Right cardiac atrium (tissue), 5 donors: ENCODE measurements at places on chromosomes 16 and 17. TPM values are rescaled to one million over a fixed set of nuclear protein-coding genes. Genes with fewer than 3 reads are reported as not detected.

DNA sequence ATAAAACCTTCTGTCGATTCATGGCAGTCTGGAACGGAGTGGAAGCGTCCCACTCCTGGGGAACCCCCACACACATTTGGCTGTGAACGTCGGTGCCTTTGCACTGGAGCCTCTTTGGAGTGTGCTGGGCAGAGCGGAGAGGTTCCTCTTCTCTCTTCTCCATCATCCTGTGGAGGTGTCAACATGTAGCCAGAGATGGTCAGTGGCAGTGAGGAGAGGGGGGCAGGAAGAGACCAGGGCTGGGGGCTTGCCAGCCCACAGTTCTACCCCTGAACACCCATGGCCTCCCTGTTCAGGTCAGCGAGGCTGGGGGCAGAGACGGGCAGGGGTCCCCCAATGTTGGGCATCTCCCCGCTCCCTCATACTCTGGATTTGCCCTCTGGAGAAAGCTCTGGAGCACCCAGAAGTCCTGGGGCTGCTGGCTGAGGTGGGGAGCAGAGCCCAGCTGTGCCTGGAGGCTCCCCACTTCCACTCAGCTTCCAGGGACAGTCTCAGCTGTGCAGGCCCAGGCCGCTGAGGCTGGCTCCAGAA, 223.7 kb downstream of the SEC14L1 start:
- no peak for DNase-seq

Gene APOH
- 0.11 TPM for polyA plus RNA-seq

GRCh38 chr17:19673623-19674022, 25.1 kb downstream of the ALDH3A2 start:
- no peak for DNase-seq

- DNase-seq, result peak; percentile 70
Observed at GRCh38 chr17:81295676-81296381, 722 bp upstream of the SLC38A10 start.

- no peak for DNase-seq
Observed at GRCh38 chr17:79678736-79679255, 51.9 kb upstream of the ENPP7 start.

Gene MPO
- 0.07 TPM for polyA plus RNA-seq

Gene CCL8
- polyA plus RNA-seq, result 0.34 TPM

DNA sequence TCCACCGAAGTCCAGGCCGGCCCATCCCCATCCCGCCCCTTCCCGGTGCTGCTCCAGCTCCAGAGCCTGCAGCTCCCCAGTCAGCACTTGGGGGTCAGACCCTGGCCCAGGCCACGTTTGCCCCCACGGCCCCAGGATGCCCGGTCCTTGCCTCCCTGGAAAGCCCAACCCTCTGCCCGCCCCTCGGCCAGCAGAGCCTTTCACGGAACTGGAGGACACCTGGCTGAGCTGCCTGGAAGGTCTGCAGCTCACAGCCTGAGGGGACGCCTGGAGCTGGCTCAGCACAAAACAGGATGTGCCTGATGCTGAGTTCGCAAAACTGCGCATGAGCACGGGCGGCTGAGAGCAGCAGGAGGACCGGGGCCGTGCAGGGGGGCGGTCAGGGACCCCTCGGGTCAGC, 29.7 kb upstream of the SSTR5 start:
- DNase-seq, result no peak

DNA sequence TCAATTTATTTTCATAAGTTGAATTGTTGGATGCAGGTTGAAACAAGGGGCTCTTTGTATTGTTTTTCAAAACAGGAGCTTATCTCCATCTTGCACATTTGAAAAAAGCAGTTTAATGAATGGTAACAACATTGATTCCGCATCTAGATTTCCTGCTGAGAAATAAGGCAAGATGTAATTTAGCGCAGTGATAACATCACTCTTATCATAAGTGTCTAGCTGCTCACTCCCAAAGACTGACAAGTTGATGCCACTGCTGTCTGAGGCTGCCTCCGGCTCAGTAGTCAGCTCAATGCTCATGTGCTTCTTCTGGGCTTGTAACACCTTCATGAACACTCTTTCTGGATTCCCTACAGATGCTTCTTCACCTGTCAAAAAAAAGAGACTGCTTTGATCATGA, 92.4 kb downstream of the KPNA2 start:
- no peak for DNase-seq

Gene MT1X
- 287 TPM for polyA plus RNA-seq

- no peak for DNase-seq
Observed at GRCh38 chr17:3695723-3696411, at the start of gene P2RX5. TSS of gene P2RX5 (minus strand) at chr17:3696155. CDS start at chr17:3696005, 150 bp downstream.

DNA sequence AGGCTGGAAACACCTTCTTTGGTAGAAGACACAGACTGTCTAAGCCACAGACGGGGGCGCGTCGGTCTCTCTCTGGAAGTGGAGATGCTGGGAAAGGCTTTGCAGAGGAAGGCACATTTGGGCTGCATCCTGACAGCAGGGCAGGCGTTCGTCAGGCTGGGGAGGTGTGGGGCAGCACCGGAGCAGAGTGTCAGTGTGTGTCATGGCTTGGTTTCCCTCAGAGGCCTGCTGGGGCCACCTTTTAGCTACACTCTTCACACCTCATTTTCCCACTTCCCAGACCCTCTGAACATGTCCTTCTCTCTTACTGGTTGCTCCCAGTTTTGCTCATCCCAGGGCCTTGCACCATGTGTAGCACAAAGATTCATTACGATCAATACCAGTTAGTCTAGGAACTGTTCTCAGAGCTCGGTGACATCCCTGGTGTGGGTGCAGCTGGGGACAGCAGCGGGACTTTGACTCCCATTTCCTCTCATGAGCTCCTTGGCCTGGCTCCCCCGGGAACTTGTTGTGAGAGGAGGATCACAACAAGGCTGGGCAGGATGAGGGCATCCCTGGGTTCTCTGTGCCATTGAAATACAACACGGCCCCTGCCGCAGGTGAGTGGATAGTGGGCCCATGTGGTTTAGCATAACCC, 33.1 kb downstream of the SMARCE1 start:
- no peak for DNase-seq

Gene MYOCD
- polyA plus RNA-seq, result 12.9 TPM

Gene MSLN
- polyA plus RNA-seq, result not detected

GRCh38 chr17:81926451-81927151, 934 bp downstream of the MAFG start:
- DNase-seq, result peak; percentile 89

GRCh38 chr16:2388875-2389433, 40.3 kb upstream of the CCNF start:
- DNase-seq, result no peak

- DNase-seq, result no peak
Observed at GRCh38 chr17:40153603-40154236, 13.4 kb downstream of the CASC3 start.

Gene TSPOAP1
- polyA plus RNA-seq, result 13.0 TPM

- no peak for DNase-seq
Observed at GRCh38 chr17:44039829-44040635, 25.3 kb upstream of the TMEM101 start.

Gene CLEC10A
- polyA plus RNA-seq, result 1.6 TPM

GRCh38 chr17:78532311-78532710, 44.9 kb downstream of the DNAH17 start:
- no peak for DNase-seq

Gene SLC12A3
- polyA plus RNA-seq, result not detected

DNA sequence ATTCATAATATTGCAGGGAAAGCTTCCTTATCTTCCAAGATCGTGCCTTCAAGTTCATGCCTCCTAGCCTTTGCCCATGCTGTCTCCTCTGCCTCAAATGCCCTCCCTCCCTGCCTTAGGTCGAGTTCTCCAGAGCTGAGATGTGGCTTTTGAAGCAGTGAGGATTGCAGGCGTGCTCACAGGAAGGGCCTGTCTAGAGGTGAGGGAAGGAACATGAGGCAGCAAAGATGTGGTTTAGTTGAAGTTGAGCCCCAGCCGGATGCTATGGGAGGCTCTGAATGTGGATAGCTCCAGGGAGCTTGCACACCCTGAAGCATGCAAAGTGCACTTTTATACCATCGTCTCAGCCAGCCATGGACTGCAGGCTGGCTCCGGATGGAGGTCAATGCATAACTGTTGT, 754.6 kb upstream of the EEF2KMT start:
- DNase-seq, result no peak
